Stimulated activated CD4-positive, alpha-beta T cell treated with anti-CD3 and anti-CD28 coated beads, Interleukin-12 subunit alpha, Interleukin-12 subunit beta, amount 100 ng/mL, for 24 hours (primary cell): ENCODE measurements at places on chromosomes 16 and 17.

DNA sequence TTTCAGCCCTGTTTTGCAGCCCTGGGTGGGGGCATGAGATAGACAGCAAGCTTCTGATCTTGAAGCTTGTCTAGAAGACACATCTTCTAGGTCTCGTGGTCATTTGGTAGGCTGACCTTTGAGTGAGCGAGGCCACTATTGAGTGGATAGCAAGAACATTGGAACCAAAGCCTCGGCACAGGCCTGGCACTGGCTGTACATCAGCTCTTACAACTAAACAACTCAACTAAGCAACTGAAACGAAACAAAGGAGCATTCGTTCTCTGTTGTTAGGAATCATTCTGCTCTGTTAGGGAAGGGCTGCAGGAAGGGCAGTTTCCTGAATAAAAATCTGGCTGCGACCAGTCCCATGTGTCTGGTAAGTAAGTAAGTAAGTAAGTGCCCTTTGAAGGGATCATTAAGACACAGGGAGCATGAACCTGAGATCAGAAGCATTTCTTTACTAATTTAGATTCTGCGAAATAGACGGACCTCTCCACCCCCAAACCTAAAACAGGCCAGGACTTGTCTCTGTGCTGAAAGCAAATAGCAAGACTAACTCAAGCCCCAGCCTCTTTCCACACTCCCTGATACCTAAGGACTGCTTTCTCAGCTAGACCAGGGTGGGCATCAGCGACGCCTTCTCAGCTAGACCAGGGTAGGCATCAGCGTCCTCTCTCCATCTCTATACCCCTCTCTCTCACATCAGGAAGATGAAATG is 22.7 kb downstream of the CYB561 start:
- no peak for DNase-seq

DNA sequence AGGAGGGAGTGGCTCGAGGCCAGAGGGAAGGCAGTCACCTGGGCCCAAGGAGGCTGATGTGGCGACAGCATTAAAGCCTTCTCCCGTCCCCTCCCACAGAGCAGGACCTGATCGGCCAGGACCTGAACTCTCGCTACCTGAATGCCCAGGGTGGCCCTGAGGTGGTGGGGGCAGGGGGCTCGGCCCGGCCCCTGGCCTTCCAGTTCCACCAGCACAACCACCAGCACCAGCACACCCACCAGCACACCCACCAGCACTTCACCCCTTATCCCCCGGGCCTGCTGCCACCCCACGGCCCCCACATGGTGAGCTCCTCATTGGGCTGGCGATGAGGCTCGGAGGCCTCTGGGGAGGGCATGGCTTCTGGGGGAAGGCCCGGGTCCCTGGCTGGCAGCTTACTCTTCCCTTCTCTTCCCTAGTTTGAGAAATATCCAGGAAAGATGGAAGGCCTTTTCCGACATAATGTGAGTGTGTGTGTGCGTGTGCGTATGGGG is 6.4 kb downstream of the FBRS start:
- no peak for DNase-seq

- DNase-seq, result no peak
Observed at GRCh38 chr16:67499106-67499505, 15.8 kb upstream of the AGRP start.

DNA sequence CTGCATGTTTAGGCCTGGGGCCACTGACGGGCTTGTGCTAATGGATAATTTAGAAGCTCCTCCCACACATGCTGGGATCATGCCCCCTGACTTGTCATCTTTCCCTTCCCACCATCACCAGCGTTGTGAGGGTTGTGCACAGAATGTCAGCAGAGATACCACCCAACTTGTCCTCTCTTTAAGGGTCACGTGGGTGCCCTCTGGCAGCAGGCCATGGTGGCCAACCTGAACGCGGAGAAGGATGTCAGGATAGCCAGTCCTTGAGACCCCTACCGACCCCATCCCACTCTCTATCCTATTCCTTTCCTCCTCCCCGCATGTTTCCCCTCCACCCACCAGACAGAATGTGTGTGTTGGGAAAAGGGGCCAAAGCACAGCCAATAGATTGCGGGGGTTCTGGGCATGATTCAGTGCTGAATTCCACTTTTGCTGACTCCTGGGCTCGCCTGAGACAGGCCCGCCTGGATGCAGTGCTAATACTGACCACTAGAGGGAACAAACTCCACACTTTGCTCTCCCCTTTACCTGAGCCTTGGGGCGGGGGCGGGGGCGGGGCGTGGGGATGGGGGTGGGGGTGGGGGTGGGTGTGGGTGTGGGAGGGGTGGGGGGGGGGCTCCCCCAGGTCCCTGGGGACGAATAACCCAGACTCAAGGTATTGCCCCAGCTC is at the start of gene GH2:
Gene GH2 (minus strand): TSS at position 10 of the 667 bp plus-strand sequence. CDS start 143 bp downstream, outside the sequence.
- DNase-seq, result no peak

GRCh38 chr16:14215941-14216340 is 144.8 kb downstream of the MRTFB start:
- no peak for DNase-seq

DNA sequence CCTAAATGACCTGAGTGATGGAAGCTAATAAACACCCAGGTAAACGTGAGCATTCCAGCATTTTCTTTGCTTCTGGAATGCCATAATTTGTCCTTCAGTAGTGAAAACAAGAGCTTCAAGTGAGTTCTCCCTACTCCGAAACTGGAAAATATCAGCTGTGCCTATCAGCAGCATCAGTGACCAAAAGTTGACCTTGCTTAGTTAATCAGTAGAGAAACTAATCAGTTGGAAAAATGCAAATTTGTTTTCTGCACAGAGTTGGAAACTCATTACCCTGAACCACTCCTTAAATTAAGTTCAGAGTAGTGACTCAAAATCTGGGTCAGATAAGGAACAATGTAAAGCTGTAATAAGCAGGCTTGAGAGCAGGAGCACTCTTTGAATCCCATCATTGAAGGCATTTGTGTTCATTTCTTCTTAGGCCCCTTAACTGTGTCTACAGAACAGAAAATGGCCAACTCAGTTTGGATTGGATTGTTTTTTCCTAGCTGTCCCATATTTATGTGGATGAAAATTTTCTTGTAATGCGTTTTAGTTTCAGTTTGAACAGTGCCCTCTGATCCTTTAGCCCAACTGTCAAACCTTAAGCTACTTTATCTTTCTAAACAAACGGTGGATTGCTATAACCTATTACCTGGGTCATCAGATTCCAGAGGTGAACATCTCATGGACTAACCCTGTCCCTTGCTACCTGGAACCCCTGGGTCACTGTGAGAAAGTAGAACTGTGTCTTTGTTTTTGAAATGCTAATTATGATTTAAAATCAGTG is 290.4 kb downstream of the TOX3 start:
- no peak for DNase-seq

- DNase-seq, result no peak
Observed at GRCh38 chr17:16283705-16284104, 66.7 kb downstream of the PIGL start.

GRCh38 chr16:31467151-31467773 is 4.7 kb upstream of the TGFB1I1 start:
- no peak for DNase-seq

DNA sequence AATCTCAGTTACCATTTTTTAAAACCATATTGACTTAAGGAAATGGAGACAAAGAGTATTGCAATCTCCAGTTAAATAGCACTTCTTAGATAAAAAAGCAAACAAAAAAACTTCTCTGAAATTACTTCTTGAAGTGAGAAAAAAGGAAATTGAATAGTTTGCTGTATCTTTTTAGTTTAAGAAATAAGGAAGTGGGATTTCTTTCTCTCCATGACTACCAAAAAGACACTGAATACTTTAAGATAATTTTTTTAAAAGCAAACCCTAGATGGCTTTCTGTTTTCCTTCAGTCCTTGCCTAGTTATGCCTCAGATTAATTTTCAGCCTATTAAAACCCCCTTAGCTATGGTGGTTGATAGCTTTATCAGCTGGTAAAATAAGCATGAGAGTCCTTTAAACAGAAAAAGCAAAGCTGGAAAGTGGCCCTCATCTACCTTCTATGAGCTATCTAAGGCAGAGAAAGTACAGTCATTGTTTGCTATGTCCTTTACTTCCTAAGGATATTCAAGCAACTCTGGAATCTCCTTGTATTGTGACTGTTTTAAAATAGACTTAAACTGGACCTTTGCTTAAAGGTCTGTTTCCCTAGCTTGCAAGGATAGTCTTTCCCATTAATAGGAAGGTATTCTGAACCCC is 28.6 kb downstream of the TPPP3 start:
- no peak for DNase-seq

DNA sequence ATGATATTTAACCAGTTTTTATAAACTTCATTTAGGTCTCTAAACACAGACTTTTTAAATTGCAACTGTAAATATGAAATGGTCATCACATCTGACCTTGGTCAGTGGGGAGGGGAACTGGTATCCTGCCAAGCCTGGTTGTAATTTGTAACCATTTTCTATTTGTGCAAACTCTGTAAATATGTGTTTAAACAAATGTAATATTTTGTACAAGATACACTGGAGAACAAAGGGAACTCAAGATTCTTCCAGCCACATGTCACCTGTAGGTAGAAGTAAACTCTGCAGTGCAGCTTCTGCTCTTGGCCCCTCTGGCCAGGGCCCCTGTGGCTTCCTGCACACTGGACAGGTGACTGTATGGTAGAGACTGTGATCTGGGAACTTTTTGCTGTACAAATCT is 35.8 kb downstream of the AKAP1 start:
- no peak for DNase-seq

- DNase-seq, result no peak
Observed at GRCh38 chr17:14818469-14818868, 446.7 kb downstream of the PMP22 start.

- no peak for DNase-seq
Observed at GRCh38 chr17:43018008-43018853, 4.0 kb downstream of the VAT1 start.

DNA sequence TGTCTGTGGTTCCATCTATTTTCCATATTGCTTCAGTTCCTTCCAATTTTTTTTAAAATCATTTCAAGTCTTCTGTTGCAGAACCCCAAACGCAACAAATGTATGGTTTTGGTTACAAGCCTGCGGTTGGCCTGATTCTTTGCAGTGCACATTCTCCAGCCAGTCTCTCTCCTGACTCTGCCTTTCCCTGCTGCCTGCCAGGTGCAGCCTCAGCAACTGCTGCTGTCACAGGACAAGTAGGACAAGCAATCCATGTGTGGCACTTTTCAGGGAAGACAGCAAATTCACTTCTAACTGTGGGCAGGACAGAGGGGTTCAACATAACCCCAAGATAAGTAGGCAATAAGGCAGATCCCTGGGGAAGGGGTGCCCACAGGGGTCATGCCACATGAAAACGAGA is 24.2 kb downstream of the EMP2 start:
- no peak for DNase-seq

DNA sequence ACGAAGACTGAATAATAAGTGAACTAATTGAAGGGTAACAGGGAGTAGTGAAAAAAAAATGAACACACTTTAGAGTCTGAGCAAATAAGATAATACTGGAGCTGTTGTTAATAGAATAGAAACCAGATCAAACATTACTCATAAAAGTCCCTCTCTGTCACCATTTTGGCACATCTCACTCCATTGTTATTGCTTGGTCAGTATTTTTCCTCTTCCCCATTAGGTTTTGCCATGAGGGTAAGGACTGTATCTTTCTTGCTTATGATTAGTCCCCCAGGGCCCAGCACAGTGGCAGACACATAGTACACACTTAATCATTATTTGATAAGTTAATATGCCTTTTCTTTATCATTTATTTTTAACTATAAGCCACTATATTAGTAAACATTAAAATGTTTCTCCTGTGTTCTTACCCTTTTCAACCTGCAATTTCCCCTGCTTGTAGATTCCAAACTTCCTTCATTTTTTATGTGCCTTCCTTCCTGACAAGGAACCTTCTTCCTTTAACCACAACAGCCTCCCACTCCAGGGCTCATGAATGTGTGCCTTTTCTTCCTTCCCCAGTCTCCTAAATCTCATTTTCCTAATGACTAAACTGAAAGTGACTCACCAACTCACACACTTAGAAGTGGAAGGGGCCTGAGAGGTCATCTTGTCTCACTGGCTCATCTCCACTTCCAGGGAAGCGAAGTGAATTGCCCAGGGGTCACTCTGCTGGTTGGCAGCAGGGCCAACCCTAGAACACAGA is 88.2 kb upstream of the HAS3 start:
- DNase-seq, result no peak

- no peak for DNase-seq
Observed at GRCh38 chr17:1758807-1759206, 3.1 kb upstream of the SERPINF1 start.

DNA sequence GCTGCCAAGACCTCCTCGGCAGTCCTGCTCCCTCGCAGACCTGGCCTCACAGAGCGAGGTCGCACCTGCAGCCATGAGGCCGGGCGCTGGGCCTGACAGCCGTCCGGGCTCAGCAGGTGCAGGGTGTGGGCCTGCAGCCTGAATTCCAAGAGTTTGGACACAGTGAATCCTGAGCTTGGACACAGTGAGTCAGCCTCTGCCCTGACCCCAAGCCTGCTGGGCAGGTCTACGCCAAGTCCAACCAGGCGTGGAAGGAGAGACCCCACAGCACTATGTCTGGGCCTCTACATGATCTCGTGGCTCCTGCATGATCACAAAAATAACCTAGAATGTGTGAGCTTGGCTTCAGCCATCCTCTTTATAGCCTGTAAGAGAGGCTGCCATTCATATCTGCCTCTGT is 121.0 kb downstream of the C16orf95 start:
- no peak for DNase-seq

DNA sequence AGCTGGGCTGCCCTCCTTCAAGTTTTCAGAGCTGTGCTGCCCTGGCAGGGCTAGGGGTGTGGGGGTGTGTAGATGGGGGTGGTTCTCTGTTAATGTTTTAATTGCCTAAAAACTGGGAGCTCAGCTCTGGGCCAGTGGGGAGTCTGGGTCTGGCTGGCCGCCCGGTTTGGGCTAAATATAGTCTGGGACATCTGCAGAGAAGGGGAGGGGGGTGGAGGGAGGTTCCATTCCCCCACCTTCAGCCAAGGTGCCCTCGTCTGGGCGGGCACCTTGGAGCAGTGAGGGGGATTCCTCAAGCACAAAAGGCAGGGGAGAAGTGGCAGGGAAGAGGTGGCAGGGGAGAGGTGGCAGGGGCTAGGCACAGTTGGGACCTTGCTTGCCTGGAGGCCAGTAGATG is 13.0 kb downstream of the RARA start:
- no peak for DNase-seq

GRCh38 chr17:81119223-81120148 is 45.8 kb upstream of the PVALEF start:
- DNase-seq, result peak; percentile 67

- no peak for DNase-seq
Observed at GRCh38 chr16:29315916-29316517, 90.5 kb downstream of the NPIPB11 start.

DNA sequence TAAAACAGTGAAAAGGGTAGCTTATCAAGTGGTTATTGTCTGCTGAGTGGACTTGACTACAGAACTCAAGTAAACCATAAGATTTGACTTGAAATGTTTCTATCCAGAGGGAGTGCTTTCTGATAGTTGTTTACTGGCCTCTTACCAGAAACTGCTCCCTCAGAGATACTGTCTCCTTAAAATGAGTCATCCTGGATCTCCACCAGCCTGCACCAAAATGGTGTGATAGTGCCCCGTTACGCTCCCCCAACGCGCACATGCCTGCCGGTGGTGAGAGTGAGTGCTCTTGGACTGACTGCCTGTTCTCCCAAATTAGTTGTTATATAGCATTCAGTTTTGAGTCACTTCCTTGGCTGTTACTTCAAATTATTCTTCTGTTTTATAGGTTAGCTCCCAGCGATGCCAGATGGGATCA is 22.9 kb downstream of the PRCD start:
- no peak for DNase-seq

GRCh38 chr17:81712468-81713003 is 452 bp downstream of the SLC25A10 start:
- no peak for DNase-seq
